OCI-M1 (cell line): ENCODE measurements at places on chromosomes 11 and 22.

GRCh38 chr11:37849706-37850105 is 1251.7 kb upstream of the RAG2 start:
- DNase-seq = no peak

GRCh38 chr11:118167906-118168305 is 8.5 kb downstream of the SCN2B start:
- DNase-seq = no peak

DNA sequence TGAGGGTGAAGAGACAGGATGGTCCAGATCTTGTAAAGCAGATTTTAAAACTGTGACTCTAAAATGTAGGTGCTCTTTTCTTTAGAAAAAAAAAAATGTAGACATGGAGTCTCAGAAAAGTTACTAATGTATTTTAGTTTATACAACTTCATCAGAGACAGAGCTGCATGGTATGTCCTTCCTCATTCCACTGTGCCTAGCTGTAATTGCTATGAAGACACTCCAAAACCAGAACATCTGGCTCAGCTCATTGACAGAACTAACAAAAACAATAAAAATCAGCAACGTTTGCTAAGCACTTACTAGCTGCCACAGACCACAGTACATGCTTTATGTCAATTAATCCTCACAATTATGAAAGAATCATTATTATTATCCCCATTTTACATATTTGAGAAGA is 160.7 kb downstream of the BARX2 start:
- DNase-seq = no peak

DNA sequence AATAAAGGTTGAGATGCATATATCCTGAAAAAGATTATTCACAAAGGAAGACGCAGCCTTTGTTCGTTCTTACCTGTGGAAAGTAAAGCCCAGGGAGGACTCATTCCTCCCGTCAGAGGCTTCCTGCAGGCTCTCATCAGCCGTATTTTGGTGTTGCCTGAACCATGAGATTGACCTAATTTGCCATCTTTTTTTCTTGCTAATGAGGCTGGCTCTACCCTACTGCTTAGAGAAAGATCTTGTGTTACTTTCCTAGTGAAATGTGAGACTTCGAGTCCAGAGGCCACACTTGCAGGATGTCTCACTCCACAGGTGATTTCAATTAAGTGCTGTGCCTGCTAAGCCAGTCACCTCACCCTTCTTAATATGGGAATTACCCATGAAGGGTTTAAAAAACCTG is 269.9 kb downstream of the NTM start:
- DNase-seq = no peak

DNA sequence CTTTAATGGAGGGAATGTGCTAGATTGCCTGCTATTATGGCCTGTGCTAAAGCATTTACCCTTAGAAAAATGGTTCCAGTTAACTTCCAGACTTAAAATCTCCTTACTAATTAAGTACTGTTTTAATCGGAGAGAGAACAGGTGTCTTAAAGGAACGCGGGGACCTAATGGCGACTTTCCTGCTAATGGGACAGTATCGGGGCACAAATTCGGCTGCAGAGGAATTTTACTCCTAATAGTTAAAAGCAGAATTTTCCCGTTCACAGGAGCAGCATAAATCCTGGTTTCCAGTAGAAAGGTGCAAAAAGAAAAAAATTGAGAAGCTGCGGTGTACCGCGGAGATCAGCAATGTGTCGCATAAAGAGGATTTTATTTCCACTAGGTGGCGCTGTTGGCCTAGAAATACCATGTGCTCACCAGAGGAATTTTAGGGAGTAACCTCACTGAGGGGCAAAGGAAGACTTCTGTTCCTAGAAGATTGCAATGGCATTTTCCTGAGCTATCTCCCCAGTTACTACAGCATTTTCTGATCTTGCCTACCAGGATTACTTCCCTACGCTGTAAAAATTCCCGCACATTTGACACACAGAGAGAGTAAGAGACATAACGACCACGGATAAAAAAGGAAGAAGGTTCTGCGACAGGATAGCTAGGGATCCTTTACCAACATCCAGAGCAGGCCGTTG is 44.5 kb downstream of the ZNF280B start:
- DNase-seq = peak; percentile 93

DNA sequence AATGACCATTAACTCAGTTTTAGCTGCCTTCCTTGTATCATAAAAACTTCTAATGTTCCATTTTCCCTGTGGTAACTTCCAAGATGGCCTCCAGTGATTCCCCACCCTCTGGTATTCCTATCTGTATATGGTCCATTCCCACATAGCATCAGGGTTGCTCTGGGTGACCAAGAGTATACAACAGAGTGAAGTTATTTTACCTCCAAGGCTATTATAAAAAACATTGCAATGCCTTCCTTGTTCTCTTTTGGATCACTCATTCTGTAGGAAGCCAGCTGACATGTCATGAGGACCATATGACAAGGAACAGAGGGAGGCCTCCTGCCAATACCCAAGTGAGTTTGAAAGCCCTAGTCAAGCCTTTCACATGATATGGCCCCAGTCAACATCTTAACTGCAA is 30.1 kb downstream of the ZNF280B start:
- DNase-seq = no peak

GRCh38 chr11:625636-626268 is 997 bp upstream of the CDHR5 start:
- no peak for DNase-seq

GRCh38 chr11:64864473-64865285 is 13.7 kb downstream of the EHD1 start:
- DNase-seq = no peak

GRCh38 chr11:2129308-2129698 is 9.9 kb downstream of the IGF2 start:
- DNase-seq = no peak

DNA sequence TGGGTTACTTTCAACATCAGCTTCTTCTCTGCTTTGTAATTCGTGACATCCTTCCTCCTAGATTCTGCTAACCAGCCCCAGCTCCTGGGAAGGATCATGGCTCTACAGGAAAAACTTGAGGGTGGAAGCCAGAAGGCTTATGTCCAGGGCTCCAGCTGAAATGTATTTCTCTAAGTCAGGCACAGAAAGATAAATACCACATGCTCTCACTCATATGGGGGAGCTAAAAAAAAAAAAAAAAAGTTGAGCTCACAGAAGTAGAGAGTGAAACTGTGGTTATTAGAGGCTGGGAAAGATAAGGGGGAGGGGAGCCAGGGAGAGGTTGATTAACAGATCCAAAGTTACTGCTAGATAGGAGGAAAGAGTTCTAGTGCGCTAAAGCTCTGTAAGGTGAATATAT is 74.9 kb downstream of the DSCAML1 start:
- DNase-seq = peak; percentile 25

- no peak for DNase-seq
These were observed 127.1 kb downstream of the CHST1 start for GRCh38 chr11:45538363-45538762.

GRCh38 chr11:12216041-12216451 is 105.7 kb downstream of the MICAL2 start:
- no peak for DNase-seq

DNA sequence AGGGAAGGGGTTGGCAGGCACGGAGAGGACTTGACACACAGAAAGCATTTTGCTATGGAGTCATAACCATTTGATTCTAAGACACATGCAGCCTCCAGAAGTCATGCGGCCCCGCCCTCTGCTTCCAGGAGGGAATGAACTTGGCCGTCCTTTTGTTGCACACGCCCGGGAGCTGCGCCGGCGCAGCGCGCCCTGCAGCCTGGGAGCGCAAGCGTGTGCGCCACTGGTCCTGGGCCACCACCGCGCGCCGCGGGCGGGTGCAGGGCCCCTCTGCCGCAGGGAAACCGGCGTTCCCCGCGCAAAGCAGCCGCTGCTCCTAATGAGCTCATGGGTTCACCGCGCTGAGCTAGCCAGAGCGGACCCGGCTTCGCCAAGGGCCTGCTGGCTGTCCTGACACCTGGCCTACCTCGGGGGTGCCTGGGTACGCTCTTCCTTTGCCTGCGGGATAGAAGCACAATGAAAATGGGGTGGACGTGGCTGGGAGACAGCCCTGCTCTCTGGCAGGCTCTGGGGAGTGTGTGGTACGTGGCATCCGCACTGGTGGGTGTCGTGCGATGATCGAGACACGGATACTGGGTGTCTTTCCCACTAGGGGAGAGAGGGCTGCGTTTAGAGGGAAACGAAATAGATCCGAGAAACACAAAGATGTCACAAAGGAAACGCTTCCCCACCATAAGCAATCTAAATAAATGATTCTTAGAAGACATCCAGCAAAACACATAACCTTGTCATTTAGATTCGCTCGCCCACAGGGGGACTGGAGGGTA is 669 bp downstream of the MICAL3 start:
- peak; percentile 41 for DNase-seq

DNA sequence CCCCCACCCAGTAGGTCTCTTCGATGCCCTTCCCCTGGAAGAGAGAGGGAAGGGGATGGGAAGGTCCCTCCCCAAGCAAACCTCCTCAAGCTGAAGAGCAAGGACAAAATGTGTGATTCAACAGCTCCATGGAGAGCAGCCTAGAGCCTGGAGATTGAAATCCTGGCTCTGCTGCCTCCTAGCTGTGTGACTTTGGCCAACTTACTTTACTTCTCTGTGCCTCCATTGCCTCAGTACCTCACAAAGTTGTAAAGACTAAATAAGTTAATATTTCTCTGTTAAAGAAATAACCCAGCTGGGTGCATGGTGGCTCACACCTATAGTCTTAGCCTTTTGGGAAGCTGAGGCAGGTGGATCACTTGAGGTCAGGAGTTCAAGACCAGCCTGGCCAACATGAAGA is 21.1 kb upstream of the LRRC32 start:
- no peak for DNase-seq

GRCh38 chr11:19246816-19247215 is 6.1 kb upstream of the E2F8 start:
- no peak for DNase-seq

GRCh38 chr11:45232341-45233080 is 53.6 kb downstream of the SYT13 start:
- no peak for DNase-seq

- no peak for DNase-seq
These were observed 196.2 kb downstream of the SOX6 start for GRCh38 chr11:16160146-16160545.

- DNase-seq = no peak
These were observed 117.8 kb downstream of the C11orf91 start for GRCh38 chr11:33582636-33583325.

DNA sequence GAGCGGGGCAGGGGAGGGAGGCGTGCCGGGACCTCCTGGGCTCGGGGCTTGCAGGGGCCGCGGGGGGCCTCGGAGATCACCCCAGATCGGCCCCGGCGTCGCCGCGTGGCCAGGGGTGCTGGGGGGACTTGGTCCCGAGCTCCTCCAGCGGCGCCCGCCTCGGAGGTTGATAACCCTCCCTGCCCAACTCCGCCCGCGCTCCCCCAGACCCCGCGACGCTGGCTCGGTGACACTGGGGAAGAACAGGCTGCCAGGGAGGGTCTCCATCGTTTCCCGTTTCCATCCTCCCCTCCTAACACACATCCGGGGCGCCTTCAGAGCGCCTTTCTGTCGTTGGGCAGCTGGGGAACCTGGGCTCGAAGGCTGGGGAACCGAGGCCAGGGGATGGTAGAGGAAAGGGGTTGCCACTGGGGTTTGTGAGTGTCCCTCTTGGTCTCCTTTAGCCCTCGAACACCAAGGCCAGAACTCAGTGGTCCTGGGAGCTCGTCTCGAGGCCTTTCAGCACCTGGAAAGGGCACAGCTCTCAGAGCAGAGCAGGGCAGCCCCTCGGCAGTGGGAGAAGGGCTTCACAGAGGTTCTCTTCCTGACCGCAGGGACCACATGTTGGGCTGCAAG is 431 bp downstream of the SLC37A2 start:
- DNase-seq = no peak

DNA sequence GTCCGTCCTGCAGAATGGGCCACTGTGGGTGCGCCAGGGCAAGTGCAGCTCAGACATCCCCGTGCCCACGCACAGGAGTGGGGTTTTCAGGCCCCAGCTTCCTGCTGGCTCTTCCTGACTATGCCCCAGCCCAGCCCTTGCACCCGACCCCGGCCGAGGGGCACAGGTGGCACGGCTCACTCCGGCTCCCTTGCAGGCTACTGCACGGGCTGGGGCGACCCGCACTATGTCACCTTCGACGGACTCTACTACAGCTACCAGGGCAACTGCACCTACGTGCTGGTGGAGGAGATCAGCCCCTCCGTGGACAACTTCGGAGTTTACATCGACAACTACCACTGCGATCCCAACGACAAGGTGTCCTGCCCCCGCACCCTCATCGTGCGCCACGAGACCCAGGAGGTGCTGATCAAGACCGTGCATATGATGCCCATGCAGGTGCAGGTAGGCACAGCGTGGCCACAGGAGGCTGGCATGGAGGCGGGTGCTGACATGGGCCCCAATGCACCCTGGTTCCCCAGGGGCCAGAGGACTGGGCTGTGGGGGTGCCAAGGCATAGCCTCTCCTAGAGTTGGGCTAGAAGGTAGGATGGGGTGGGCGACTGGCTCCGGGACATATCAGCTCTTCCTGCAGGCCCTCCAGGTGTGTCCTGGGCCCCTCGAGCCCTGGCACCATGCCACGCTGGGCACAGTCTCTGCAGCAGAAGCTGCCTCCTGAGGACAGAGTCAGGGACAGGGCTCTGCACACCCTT is 27.7 kb downstream of the MUC2 start:
- DNase-seq = no peak

DNA sequence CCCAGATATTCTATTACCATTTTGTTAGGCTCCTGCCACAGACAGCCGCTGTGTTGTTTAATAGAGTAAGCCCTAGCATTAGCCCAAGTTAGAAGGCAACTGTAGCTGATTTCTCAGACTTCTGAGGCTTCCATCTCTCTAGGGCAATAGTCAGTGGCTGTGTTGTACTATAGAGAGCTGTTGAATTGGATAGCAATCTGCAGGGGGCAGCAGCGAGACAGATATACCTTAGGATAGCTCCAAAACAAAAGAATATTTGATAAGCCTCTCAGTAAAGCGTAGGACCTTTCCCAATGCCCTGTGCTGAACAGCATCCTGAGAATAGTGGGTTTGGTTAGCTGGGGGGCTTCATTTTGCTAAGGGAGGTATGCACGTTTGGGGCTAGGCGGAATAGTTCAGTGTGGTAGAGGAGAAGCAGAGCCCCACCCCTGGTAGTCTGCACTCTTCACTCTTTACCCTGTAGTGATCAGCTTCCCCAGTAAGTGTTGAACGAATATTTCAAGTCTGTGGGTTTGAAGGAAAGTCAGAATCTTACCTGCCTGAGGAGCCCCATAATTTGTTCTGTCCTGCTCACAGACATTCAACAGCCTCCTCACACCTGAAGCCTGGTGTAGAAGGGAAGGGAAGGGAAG is 515.1 kb downstream of the INSC start:
- DNase-seq = peak; percentile 66

DNA sequence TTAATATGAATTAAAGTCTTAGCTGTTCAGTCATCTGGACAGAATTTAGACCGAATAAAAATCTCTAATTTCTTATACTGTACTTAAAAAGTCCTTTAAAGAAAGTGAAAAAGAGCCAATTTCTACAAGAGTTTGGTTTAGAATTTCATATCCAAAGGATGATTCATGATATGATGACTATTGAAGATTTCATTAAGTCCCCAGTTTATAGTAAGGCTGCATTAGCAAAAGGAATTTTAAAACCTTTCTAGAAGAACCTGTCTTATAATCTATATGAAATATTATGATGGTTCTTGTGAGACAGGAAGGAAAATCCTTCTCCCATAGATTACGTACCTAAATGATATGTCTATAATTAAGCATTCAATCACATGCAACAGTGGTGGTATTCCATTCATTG is 34.8 kb downstream of the TSG101 start:
- DNase-seq = no peak
